ENCODE measurements at places on chromosomes 4 and X.

- DNase-seq: no peak
Measured at GRCh38 chr4:42398171-42398870, 1.0 kb downstream of the SHISA3 start.

GRCh38 chr4:36243355-36244256 lies 708 bp downstream of the ARAP2 start:
- no peak for DNase-seq

- DNase-seq: no peak
Measured at GRCh38 chr4:80412322-80412721, 76.8 kb downstream of the CFAP299 start.

GRCh38 chr4:152164561-152164960 lies 371.3 kb downstream of the FBXW7 start:
- no peak for DNase-seq

DNA sequence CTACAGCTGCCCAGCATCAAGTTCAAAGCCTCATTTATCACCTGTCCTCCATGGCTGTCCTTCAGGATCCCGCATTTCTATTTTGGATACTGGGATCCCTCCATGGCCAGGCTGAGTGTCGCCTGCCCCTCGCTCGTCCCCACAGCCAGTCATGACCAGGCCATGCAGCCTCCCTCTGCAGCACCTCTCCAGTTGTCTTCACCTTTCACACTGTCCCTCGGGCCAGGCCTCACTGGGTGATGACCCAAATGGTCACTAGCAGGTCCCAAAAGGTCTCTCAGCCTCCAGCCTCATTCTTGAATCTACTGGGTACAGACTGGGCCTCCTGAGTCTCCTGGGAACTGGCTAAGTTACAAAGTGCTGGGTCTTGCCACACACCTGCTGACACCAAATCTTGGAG lies 48.7 kb upstream of the HELT start:
- DNase-seq: no peak

- DNase-seq: no peak
Measured at GRCh38 chrX:147764868-147765267, 146.9 kb upstream of the FMR1 start.

DNA sequence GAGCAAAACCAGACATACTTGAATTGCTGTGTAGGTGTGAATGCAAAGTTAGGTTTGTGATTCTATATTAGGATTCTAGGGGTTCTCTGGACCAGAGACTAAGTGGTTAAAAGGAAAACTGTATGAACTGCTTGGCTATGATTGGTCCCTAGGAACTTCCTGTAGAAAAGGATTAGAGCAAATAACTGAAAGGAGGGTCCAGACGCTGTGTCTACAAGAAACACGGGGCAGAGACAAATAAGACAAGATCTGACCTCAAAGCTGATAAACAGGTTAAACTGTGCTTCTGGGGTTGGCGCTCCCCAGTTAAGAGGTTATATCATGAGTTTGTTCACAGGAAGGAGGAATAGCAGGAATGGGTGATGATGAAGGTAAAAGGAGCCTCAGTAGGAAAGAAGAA lies 183.6 kb downstream of the MGST2 start:
- DNase-seq: no peak

GRCh38 chr4:113673450-113673849 lies 88.1 kb downstream of the CAMK2D start:
- no peak for DNase-seq

DNA sequence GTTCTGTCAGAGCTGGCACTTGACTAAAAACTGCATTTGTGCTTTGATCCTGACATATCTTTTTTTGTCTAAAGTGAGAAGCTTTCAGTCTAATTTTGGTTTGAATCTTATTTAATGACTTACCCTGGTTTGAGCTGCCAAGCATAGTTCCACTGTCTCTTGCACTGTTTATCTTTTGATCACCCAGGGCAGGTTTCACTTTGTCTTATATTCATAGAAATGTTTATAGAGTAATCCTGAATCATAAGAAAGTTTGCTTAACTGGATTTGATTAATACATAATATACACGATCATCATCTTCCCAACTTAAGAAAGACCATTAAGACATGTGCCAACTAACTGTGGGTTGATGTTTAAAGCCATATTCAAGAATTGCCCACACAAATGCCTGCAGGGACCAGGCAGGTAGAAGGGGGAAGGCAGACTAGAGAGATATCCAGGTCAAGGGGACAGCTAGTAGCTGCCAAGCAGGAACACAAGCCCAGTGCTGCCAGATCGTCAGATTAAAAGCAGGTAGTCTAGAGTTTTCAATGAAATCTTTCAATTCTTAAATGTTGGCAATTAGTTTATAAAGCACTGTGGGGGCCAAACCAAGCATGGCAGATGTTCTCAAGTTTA lies 1.9 kb downstream of the GK start:
- DNase-seq: no peak

GRCh38 chr4:187276736-187277408 lies 553.2 kb upstream of the FAT1 start:
- DNase-seq: no peak

DNA sequence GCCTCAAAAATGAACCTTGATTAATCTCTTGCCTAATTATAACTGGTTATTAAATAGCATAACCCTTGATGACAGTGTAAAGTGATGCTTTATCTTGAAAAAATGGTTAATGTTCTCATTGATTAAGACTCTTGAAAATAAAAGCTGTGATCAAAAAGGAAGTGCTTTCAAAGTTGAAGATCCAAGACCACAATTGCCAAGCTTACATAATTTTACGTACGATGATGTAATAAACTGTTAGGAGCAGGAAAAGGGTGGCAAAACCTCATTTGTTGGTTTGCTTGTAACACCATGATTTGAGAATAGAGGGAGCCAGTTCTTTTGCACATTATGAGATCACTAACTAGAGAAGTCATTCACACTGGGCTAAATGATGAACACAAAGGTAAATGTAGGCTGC lies 322.2 kb downstream of the ADGRL3 start:
- DNase-seq: no peak

DNA sequence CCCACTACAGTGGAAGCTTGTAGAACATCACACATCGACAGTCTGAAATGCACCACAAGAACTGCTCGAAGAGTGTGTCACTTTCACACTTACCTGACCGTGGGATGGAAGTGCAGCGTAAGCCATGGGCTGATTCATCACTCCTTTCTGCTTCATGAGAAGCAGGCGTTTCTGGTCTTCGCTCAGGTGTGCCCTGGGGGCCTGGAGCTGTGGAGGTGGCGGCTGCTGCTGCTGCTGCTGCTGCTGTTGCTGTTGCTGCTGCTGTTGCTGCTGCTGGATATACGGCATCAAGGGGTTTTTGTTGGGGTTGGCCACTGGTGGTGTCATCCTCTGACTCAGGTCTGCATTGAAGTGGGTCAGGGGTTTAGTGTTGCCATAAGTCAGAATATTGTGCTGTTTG lies 223.6 kb downstream of the MGST2 start:
- no peak for DNase-seq

GRCh38 chr4:169209388-169209883 lies 61.3 kb downstream of the SH3RF1 start:
- DNase-seq: no peak

GRCh38 chr4:33272722-33273121 lies 2552.6 kb downstream of the PCDH7 start:
- DNase-seq: no peak

- no peak for DNase-seq
Measured at GRCh38 chrX:25523574-25524540, 508.1 kb upstream of the ARX start.

GRCh38 chr4:8699479-8700145 lies 107.0 kb downstream of the CPZ start:
- no peak for DNase-seq

DNA sequence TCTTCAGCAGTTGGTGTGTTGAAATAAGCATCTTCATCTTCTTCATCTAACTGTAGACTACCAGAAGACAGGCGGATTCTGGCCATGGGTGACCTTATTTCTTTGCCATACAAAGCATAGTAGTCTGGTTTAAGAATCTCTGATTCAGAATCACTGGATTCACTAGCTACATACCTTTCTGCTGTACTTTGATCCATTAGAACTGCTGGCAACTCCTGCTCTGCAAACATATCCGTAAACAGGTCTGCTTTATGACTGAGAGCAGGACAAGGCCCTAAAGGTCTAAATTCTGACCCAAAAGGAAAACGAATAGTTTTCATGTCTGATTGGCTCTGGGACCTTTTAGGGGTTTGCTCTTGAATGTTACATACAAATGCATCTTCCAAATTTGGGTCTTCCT lies 49.9 kb downstream of the FRMD7 start:
- no peak for DNase-seq

DNA sequence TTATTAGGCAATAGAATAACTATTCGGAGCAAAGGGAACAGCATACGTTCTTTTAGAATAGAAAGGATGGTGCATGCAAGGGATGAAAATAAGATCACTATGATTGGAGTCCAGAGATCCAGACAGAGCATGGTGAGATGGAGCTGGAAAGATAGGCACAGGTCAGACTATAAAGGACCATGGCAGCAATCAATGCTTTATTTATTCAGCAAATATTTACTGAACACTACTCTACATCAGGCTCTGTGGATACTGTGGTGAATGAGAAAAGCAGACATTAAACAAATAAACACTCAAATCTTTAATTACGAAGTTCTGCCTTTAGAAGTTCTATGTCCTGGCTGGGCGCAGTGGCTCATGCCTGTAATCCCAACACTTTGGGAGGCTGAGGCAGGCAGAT lies 44.7 kb upstream of the ACSL4 start:
- no peak for DNase-seq

DNA sequence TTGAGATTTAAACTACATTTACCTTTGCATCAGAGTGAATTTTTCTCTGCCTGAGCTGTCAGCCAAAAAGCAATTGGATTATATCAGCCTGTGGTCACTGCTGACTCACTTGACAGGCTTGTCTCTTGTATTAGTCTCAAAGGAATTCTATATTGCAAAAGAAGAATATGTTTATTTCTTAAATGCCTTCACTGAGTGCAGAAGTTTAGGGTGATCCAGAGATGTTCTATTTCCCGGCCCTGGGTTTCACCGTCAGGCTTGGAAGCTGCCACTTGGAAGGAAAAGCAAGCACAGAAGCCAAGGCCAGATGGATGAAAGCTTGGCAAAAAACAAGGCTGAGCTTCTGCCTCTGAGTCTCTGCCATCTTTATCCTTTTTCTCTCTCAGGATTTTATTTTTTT lies 80.9 kb downstream of the FAM114A1 start:
- DNase-seq: no peak

GRCh38 chr4:86890790-86891189 lies 1.4 kb downstream of the C4orf36 start:
- no peak for DNase-seq

All from C1 segment of cervical spinal cord (tissue), 14 donors.